T-cell (primary cell): ENCODE measurements at places on chromosomes 4 and X.
A peak's percentile ranks its signal among the peaks of the same experiment; 100 is the strongest.

- no peak overlapping the region for H3K27ac ChIP-seq
- no peak for DNase-seq
- no peaks in the 10 kb centered on the region for H3K27me3 ChIP-seq
- H3K36me3 ChIP-seq = no peaks in the 10 kb centered on the region
- H3K4me3 ChIP-seq = no peak overlapping the region
Measured at GRCh38 chrX:4881277-4881676, 1167.8 kb upstream of the PRKX start.

DNA sequence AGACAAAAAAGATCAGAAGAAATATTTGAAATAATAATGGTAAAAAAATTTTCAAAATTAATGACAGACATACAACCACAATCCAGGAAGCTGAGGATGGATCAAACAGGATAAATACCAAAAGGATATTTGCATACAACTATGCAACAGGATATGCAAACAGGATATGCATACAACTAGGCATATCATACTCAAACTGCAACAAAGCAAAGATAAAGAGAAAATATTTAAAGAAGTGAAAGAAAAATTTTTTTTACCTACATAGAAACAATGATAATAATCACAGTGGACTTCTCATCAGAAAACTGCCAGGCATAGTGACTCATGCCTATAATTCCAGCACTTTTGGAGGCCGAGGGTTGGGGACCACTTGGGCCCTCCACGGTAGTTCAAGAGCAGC, 11.3 kb upstream of the DHX15 start:
- no peaks in the 10 kb centered on the region for H3K4me1 ChIP-seq
- H3K27me3 ChIP-seq = peaks cover 6% of the 10 kb centered on the region
- no peak overlapping the region for H3K27ac ChIP-seq
- H3K36me3 ChIP-seq = no peaks in the 10 kb centered on the region

- H3K27me3 ChIP-seq = no peaks in the 10 kb centered on the region
- no peak overlapping the region for H3K4me3 ChIP-seq
- no peaks in the 10 kb centered on the region for H3K4me1 ChIP-seq
- DNase-seq = no peak
Measured at GRCh38 chr4:54728368-54728767, 70.6 kb downstream of the KIT start.

DNA sequence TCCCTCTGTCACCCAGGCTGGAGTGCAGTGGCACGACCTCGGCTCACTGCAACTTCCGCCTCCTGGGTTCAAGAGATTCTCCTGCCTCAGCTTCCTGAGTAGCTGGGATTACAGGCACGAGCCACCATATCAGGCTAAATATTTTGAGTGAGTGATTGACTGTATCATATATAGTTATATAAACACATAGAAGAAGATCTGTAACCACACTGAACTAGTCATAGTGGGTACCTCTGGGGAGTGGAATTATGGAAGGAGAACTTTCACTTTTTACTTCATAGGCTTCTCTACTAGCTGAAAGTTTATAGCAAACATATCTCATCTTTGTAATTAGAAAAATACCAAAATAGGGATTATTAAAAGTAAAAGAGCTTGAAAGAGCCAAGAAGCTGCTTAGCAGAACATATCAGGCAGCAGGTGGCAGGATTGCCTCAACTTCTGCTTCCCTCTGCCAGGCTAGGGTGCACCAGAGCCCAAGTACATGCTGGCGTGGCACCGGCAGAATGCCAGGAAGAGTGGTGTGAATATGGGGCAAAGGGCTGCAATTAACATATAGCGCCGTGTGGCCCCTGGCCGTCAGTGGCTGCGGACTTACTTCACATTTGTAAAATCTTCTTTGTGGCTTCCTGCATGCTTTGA, 39.5 kb upstream of the CD40LG start:
- H3K27ac ChIP-seq = peak overlapping the region; percentile 55
- DNase-seq = peak; percentile 49
- H3K4me3 ChIP-seq = peak overlapping the region; percentile 19
- no peaks in the 10 kb centered on the region for H3K36me3 ChIP-seq
- H3K27me3 ChIP-seq = no peaks in the 10 kb centered on the region
- H3K4me1 ChIP-seq = no peaks in the 10 kb centered on the region

DNA sequence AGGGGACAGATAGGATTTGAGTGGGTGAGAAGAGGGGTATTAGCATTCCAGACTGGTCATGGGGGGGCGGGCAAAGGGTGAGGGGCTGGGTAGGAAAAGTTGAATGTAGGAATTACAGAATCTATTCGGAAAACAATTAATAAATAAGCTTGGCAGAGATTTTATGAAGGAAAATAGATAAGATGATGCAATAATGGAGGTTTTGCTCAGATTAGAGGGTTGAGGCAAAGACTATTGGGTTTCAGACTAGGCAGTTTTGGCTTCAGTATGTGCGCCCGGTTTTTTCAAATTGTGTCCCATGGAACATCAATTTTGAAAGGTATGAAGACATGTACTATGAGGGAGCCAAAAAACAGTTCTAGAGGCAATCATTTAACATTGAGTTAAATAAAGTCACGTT, 410.6 kb downstream of the SPRY1 start:
- H3K27ac ChIP-seq = no peak overlapping the region
- H3K4me3 ChIP-seq = no peak overlapping the region
- H3K36me3 ChIP-seq = no peaks in the 10 kb centered on the region
- DNase-seq = no peak
- no peaks in the 10 kb centered on the region for H3K4me1 ChIP-seq
- H3K27me3 ChIP-seq = no peaks in the 10 kb centered on the region

- DNase-seq = peak; percentile 72
- no peaks in the 10 kb centered on the region for H3K27me3 ChIP-seq
- peak within 1 kb of the TSS; percentile 91 for H3K27ac ChIP-seq
- H3K36me3 ChIP-seq = no peaks in the 10 kb centered on the region
Measured at GRCh38 chrX:132488819-132489577, at the start of gene MBNL3. TSS of gene MBNL3 (minus strand) at chrX:132489038. CDS start at chrX:132439611, 49,427 bp downstream.

DNA sequence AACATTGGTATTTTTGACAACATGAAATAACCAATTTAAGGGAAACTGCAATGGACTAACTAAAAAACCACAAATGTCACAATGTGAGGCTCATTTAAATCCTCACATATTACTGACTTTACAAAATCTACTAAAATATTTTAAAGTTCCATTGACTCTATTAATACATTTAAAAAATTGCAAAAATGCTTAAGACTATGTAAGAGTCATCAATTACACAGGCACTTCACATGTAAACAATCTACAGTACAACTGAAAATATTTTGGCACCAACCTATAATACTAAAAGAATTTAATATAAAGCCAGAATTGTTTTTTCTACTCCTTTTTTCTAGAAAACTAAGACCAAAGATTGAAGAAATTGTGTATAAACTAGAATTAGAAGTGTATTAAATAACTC, 76.8 kb upstream of the RBMXL3 start:
- H3K27me3 ChIP-seq = no peaks in the 10 kb centered on the region
- no peaks in the 10 kb centered on the region for H3K36me3 ChIP-seq
- H3K4me3 ChIP-seq = no peak overlapping the region
- H3K4me1 ChIP-seq = no peaks in the 10 kb centered on the region

DNA sequence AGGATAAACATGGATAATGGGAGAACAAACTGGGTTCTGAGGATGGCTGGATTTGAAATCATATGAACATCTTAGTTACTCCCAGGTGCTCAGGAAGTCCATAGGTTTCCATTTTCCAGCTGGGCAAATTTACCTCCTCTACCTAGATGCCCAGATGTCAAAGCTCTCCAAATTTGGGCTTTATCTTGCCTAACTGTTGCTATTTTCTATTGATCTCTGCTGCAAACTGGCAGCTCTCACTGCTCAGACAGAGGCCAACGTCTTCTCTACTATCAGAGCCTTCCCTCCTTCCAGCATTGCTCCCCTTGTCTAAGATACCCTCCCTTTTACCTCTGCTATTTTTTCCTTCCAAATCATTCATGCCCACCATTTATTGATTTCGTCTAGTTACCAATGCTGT, 62.1 kb downstream of the LDB2 start:
- H3K27ac ChIP-seq = no peak overlapping the region
- H3K4me3 ChIP-seq = no peak overlapping the region
- H3K27me3 ChIP-seq = no peaks in the 10 kb centered on the region

DNA sequence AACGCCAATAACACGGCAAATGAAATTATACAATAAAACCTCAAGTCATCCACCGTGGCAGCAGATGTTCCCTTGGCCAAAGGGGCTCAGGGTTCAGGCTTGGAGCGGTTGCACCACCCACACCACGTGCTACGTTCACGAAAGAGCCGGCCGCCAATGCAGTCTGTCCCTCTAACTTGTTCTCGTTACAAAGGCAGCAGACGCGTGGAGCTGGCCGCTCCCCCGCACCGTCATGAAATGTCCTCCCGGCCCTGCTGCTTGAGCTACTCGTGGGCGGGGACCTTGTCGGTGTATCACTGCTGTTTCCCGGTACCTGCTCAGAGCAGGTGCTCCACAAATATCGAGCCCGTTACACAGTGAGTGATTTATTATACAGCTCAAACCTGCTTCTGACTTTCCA, 36.4 kb upstream of the MAN2B2 start:
- no peaks in the 10 kb centered on the region for H3K36me3 ChIP-seq
- no peak for DNase-seq
- no peak overlapping the region for H3K27ac ChIP-seq

GRCh38 chr4:30860978-30861377, 140.8 kb downstream of the PCDH7 start:
- no peaks in the 10 kb centered on the region for H3K36me3 ChIP-seq
- no peak overlapping the region for H3K4me3 ChIP-seq
- no peaks in the 10 kb centered on the region for H3K27me3 ChIP-seq
- no peaks in the 10 kb centered on the region for H3K4me1 ChIP-seq
- DNase-seq = no peak

- DNase-seq = no peak
- H3K27me3 ChIP-seq = peaks cover 7% of the 10 kb centered on the region
- no peak overlapping the region for H3K27ac ChIP-seq
- no peaks in the 10 kb centered on the region for H3K4me1 ChIP-seq
Measured at GRCh38 chr4:102781570-102781969, 20.8 kb upstream of the MANBA start.

DNA sequence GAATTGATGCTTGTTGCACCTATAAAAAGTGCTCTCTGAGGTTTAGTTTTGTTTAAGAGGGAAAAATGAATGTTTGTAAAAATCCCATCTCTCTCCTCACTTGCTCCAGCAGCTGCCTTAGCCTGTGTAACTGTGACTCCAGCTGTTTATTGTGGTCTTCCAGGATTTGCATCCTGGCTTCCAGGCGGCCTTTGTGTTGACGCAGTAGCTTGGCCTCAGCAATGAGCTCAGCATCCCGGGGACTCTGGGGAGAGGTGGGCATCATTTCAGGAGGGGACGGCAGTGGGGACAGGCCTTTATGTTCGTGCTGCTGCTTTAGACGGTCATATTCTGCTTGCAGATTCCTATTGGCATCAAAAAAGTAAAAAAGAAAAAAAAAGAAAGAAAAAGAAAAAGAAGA, 75.3 kb upstream of the FTHL17 start:
- H3K4me1 ChIP-seq = no peaks in the 10 kb centered on the region
- no peak overlapping the region for H3K27ac ChIP-seq
- H3K36me3 ChIP-seq = no peaks in the 10 kb centered on the region
- no peaks in the 10 kb centered on the region for H3K27me3 ChIP-seq
- H3K4me3 ChIP-seq = no peak overlapping the region

- peak overlapping the region; percentile 54 for H3K4me3 ChIP-seq
- peak; percentile 42 for DNase-seq
- H3K4me1 ChIP-seq = peaks cover 9% of the 10 kb centered on the region
- H3K27me3 ChIP-seq = no peaks in the 10 kb centered on the region
- H3K27ac ChIP-seq = no peak overlapping the region
Measured at GRCh38 chrX:15854080-15854655, 445 bp downstream of the AP1S2 start.

- no peak for DNase-seq
- no peak overlapping the region for H3K27ac ChIP-seq
Measured at GRCh38 chr4:17667253-17667652, 52.8 kb downstream of the MED28 start.
